ENCODE measurements at places on chromosomes 4 and X.

- peak; percentile 30 for DNase-seq
Measured at GRCh38 chr4:66855956-66856355, 689.3 kb downstream of the CENPC start.

DNA sequence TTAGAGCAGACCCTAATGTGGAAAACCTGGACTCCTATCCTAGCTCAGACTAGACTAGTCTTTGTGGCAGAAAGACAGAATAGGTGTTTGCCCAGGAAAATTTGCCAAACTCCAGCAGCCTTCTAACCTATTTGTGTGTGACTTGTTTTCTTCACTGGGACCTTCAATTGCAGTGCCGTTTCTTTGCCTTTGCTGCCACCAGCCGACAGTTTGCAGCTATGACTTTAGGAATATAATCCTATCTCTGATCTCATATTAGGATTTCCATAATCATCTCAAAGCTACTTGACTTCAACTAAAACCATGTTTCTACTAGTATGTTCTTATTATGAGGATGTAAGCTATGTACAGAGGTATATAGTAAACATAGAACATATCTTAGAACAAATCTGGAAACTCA, 60.2 kb upstream of the PGAM4 start:
- peak; percentile 50 for DNase-seq

- peak; percentile 69 for DNase-seq
Measured at GRCh38 chrX:65581661-65582339, 47.2 kb upstream of the LAS1L start.

DNA sequence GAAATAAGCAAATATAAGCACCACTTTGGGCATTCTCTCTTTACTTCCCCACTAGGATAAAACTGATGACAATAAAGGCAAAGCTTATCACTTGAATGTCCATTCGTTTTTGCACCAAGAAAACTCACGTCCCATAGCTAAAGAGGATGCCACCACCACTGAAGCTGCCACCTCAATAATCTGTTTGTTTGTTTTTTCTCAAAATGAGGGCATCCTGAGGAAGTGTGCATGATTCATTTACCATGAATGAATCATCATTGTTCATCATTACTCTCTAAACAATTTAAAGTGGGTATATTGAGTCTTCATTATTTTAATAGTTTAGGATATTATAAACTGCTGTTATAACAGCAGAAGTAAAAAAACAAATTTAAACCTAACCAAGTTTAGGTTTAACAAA, 168.2 kb downstream of the DCTD start:
- DNase-seq, result peak; percentile 64

DNA sequence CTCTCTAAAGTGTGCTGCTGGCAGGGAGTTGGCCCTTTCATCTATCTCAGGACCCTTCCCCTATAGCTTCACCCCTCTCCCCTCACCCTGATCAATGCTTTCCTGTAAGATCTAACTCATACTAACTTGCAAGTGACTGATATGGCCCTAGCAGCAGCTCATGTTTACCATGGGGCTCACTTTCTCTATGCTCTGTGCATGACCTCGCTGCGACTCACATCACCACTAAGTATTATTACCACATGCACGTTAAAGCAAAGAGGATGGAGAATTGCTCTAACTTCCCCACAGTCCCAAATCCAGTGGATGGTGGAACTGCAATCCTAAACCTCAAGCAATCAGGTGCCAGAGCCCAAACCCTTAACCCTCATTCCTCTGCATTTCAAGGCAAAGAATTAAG, 626.6 kb downstream of the MID1IP1 start:
- peak; percentile 18 for DNase-seq

GRCh38 chr4:16110199-16110598, 26.4 kb upstream of the PROM1 start:
- DNase-seq, result no peak

GRCh38 chr4:3215733-3216132, 33.2 kb upstream of the MSANTD1 start:
- DNase-seq, result no peak

DNA sequence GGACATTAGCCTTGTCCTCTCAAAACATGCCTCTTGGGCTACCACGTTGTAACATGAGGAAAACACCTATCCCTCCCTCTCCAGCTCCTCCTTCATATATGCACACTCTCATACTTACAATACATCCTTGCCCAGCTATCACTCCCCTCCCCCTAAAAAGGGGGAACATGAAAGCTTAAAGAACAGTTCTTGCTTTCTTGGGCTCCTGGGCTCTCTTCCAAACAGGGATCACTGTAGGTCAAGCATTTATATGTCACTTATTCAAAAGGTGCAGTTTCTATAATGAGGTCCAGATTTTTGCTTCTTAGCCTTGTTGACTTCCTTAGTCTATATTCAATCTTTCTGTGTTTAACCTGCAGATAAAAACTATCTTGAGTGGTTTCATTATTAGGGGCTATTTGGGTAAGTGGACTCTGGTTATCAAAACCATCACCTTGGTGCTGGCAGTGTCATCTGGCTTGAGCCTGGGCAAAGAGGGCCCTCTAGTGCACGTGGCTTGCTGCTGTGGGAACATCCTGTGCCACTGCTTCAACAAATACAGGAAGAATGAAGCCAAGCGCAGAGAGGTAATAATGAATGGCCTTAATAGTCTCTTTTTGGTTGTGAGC, 119.4 kb downstream of the AKAP4 start:
- DNase-seq, result peak; percentile 9

DNA sequence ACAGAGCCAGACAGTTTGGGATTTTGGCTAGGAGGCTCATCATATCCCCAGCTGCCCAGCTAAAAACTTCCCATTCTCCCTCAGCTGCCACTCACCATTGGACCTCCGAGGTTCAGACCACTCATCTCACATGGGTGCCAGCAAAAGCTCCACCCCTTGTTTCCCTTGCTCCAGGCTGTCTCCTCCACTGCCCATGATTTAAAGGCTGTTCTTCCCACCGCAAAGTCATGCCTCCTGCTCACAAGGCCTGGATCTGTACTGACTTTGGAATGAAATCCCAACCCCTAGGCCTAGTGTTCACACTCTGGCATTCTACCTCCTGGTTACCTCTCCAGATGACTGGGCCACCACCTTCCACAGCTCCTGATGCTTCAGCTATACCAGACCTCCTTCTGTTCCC, 142.2 kb upstream of the EOLA2 start:
- DNase-seq, result no peak

GRCh38 chrX:136766785-136767103, 14.0 kb downstream of the ARHGEF6 start:
- DNase-seq, result no peak

DNA sequence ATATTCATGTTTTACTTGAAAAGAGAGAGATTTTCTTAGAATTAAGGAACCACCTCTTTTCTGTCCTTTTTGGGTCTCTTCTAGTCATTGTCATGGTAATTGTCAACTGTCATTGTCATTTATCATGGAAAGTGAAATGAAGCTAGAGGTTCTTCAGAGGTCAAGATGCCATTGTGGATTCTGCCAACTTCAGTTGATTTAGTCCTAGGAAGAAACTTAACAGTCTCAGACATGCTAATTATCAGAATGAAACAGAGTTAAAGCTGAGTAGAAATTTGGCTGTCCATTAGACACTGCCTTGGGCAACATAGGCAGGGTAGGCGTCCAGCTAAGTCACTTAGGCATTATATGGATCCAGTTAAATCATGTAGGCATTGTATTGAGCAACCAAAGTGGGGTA, 796.1 kb upstream of the ADGRL3 start:
- DNase-seq, result no peak

- no peak for DNase-seq
Measured at GRCh38 chr4:61070269-61070668, 129.9 kb upstream of the ADGRL3 start.

DNA sequence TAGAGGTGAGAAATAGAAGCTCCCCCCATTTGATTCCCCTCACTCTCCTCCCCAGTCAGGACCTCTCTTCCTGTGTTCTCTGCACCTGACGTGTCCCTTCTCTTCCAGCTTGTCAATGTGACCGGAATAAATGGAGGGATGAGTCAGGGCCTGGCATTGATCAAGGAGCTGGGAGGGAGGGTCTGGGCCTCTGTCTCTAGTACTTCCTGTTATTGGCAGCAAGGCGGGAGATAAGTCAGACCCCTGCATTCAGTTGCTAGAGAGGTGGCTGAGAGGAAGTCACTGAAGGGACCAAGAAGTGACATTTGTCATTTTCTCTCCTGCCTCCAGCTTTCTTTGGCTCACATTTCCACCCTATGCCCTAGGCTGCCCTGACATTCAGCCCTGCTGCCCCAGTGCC, 35.1 kb upstream of the ZNF41 start:
- DNase-seq, result peak; percentile 11

GRCh38 chr4:102500352-102500695, 835 bp upstream of the NFKB1 start:
- peak; percentile 43 for DNase-seq

- peak; percentile 72 for DNase-seq
Measured at GRCh38 chr4:47862297-47862696, 24.4 kb upstream of the CORIN start.

GRCh38 chr4:153905231-153905630, 116.3 kb upstream of the SFRP2 start:
- DNase-seq, result no peak

DNA sequence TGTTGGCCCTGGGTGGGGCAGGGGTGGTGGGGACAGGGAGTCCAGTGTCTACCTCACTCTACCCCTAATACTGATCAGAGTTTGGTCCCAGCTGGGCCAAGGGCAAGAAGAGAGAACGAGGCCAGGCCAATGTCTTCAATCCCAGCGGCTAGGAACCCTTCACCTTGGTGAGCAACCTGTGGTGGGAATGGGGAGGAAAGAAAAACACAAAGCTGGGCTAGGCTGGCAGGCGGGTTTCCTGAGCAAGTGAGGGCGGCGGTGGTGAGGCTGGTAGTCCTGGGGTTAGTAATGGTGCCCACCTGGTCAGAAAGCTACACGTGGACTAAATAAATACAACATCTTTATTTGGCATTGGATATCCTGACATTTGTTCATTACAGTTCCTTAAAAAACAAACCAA, 5.6 kb downstream of the PQBP1 start:
- no peak for DNase-seq

GRCh38 chrX:106404512-106404911, 207.3 kb upstream of the RADX start:
- DNase-seq, result no peak

GRCh38 chr4:179757641-179758040, 2315.4 kb upstream of the AGA start:
- DNase-seq, result no peak

DNA sequence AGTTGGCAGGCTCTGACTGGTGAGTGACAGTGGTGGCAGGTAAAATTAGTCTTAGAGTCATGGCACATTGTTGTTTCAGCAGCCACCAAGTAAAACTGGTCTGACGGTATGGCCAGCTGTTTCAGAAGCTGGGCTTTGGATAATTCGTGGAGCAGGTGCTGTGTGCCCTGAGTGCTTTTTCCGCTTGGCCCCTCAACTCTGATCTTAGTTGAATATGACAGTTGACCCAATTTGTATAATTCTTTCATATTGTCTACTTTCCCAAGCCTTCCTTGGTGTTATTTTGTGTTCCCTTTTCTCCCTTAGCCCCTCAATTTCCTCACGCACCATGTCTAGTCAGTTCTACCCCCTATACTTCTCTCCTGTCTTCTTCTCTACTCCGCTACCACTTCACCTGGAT, 32.0 kb downstream of the CDS1 start:
- DNase-seq, result no peak

DNA sequence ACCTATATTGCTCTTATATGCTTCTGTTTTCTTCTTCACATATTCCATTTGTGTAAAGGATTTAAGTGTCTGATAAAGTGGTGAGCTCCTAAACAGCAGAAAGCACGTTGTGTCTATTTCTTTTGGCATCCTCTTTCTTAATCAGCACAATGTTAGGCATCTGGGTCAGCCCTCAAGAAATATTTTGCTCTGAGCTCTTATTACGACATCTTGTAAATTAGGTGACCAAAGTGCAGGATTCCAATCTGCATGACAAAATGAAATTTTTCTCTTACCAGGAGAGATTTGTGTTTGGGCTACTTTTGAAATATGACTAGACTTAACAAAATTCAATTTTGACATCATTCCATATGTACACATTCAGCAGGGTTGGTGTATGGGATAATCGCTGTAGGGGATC, 210.0 kb upstream of the IGFBP7 start:
- DNase-seq, result no peak

- DNase-seq, result no peak
Measured at GRCh38 chr4:184988611-184989010, 29.7 kb upstream of the HELT start.

DNA sequence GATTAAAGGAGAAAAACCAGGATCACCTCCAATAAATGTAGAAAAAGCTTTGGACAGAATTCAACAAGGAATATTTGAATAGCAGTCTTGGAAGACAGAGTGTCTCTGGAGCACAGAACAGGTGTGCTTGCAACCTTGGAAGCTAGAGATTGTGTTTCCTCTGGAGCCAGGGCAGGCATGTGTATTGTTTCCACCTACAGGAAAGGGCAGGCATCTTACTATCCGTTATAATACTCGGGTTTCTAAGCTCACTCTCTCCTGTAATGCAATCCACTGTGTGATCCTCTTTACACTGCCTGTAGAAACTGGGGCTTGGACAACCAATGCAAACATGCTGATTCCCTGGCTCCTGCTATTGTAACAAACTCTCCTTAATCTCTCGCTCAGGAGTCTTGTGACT, 14.4 kb downstream of the CCDC110 start:
- no peak for DNase-seq

- DNase-seq, result no peak
Measured at GRCh38 chr4:66893807-66894206, 651.5 kb downstream of the CENPC start.

GRCh38 chr4:153260553-153261300, 56.5 kb downstream of the TRIM2 start:
- DNase-seq, result no peak

- DNase-seq, result no peak
Measured at GRCh38 chr4:682490-683172, 6.3 kb downstream of the SLC49A3 start.

DNA sequence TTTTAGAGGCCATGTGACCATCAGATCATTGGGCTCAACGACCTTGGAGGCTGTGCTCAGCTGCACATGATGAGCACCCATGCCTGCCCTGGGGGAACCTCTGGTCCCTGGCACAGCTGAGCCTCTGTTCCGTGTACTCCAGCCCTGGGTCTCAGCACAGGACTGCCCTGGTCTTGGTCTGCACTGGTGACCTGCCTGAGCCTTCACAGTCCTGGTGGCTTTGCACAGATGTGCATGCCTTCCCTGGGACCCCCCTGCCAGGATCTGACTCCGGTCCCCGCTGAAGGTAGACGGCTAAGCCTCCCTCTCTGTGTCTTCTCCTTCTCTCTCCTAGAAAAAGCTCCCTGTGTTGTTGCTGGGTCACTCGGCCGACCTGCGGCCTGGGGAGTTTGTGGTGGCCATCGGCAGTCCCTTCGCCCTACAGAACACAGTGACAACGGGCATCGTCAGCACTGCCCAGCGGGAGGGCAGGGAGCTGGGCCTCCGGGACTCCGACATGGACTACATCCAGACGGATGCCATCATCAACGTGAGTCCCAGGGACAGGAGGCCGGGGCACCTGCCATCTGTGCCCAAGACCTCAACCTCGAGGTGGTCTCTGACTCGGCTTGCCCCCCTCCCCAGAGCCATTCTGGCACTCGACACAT, 21.6 kb downstream of the HTRA3 start:
- no peak for DNase-seq

GRCh38 chr4:25406081-25406692, 29.1 kb downstream of the ANAPC4 start:
- DNase-seq, result no peak

Measured in ELR (cell line).